ENCODE measurements at places on chromosomes 5 and 9.

DNA sequence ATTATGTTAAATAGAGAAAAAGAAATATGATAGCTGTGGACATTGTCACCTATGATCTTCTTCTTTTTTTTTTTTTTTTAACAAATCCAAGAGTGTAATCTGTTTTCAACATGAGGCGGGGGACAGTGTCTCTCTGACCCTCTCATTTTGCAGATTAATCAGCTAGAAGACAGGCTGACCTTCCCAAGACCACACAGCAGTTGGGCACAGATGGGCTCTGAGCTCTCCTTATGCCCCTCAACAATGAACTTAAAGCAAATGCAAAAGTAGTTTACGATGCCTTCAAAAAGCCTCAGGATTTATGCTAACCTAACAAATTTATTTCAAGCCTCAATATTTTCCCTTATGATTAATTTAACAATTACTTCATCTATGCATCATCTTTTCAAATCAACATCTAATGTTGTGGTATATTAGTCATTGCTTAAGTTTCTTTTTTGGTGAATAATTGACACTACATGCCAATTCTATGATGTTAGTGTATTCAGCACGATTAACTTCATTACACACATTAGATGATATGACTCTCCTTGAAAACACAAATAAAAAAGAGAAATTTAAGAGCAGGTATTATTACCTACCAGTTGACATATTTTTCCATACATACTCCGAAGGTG lies 7.4 kb downstream of the NFIL3 start:
- DNase-seq, result no peak

DNA sequence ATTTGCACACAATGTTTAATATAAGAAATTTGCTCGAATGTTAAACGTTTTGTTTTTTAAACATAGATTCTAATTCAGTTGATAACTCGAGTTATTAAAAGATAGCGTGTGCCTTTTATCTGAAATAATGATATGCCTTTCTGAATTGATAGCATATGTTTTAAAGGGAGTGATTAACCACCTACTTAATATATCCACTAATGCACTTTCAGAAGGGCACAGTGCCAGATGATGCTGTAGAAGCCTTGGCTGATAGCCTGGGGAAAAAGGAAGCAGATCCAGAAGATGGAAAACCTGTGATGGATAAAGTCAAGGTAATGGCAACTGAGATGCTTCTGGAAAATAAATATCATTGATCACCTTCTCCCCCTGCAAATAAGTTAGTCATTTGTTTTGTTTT lies 53.9 kb downstream of the ERAP1 start:
- no peak for DNase-seq

DNA sequence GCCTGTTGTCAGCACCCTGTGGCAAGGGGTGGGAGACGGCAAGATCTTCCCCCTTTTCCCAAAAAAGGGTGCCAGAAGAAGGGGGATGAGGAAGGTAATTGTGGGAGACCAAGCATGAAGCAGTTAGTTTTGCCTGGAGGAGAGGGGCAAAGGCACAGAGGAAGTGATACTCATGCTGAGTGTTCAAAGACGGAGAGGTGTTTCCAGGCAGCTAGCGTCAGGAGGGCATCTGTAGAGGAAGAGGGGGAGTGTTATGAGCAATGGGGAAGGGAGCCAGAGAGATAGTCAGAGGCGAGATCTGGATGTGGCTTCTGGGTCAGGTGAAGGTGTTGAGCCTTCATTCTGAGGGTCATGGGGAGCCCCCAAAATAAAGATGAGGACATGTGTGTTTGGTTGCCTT lies 26.9 kb upstream of the ADAM19 start:
- no peak for DNase-seq

DNA sequence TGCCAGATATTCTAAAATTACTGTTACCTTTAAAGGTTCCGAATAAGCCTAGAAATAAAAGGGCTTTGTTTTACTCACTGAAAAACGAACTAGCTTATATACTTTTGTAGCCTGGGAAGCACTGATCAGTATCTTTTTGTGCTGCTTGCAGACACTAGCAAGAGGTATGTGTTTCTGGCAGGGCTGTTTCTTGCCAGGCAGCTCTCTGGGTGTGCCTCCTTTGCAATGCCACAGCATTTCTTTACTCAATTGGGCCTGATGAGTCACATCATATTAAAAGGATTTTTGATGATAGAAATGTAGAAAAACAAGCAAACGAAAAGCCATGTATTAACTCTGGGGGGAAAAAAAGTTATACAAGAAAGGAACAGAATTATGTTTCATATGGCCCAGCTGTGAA lies 35.6 kb downstream of the CD180 start:
- peak; percentile 57 for DNase-seq

DNA sequence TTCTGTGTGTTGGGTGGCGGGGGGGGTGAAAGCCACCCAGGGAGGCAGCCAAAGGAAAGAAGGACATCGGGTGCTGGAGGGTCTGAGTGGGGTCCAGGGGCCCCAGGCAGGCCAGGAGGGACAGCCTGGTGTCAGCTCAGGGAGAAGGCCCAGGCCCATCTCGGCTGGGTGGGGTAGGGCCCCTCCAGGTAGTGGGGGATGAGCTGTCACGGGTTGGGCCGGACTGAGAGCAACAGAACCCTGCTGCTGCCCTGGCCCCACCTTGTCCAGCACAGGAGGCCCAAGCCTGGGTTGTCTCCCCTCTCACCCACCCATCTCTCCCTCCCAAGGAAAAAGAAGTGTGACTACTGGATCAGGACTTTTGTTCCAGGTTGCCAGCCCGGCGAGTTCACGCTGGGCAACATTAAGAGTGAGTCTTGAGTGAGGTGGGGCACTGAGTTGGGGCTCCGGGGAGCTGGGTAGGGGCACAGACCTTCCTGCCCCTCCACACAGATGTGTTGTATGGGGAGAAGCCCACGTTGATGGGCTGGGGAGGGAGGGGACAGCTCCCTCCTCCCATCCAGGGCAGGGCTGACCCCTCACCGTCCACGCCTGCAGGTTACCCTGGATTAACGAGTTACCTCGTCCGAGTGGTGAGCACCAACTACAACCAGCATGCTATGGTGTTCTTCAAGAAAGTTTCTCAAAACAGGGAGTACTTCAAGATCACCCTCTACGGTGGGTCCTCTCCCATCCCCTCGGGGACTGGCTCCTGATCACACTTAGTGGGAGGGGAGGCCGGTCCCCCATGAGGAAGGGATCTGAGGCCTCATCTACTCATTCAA lies 2.3 kb downstream of the LCN2 start:
- DNase-seq, result no peak

DNA sequence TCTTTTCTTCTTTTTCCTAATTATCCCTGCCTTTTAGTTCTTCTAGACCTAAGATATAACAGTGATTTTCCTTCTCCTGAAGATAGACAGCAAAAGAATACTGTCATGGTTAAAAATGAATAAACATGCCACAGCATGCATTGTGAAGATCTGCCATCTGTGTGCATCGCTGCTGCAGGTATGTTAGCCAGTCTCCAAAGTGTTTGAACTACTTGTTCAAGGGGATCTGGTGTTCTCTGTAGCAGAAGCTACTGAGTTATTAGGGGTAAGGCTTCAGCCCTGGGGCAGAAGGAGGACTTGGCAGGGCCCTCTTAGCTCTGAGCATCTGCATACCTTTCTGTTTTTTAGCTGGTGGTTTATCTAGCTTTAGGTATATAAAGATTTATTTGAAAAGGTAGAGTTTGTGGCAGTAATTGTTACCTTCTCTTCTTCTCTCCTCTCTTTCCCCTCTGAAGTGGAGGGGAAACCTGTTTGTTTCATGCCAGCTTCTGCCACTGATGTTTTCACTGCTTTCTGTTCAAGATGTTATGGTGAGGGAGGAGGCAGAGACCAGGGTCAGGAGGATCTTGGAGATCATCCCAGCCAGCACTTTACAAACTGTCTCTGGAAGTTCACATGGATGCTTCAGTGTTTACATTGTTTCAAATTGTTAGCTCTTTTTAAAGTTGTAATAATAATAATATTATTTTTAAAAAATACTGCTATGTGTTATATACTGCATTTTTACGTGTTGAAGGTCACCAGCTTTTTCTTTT lies 25.2 kb downstream of the GALNT10 start:
- no peak for DNase-seq

DNA sequence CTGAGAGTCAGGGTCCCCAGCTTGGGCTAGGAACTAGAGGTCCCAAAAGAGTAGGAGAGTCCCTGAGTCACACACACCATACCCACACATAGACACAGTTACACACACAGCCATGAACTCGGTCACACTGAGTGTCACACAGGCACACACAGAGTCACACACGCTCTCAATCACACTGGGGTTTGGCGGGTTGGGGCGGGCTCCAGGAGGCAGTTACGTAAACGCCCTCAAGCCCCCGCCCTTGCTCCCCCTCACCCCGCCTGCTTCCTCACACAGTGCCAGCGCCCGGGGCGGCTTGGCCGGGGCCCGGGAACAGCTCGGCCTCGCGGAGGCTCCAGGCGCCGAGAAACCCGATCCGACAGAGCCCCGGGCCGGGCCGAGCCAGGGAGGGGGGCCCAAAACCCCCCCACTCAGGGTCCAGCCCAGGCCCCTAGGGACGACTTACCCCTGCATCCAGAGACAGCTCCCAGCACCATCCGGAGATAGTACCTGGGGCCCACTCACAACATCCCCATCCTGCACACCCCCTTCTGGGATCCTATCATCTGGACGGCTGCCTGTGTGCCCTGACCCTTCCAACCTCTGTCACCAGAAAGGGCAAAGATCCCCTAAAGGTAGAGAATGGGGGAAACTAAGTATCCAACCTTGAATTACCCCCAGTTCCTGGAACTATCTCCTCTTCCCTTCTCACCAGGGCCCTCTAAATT lies 3.5 kb upstream of the CNTFR start:
- DNase-seq, result no peak

- DNase-seq, result no peak
Measured at GRCh38 chr9:18485714-18486113, 11.8 kb downstream of the ADAMTSL1 start.

GRCh38 chr5:96463091-96463490 lies 30.0 kb upstream of the PCSK1 start:
- no peak for DNase-seq

DNA sequence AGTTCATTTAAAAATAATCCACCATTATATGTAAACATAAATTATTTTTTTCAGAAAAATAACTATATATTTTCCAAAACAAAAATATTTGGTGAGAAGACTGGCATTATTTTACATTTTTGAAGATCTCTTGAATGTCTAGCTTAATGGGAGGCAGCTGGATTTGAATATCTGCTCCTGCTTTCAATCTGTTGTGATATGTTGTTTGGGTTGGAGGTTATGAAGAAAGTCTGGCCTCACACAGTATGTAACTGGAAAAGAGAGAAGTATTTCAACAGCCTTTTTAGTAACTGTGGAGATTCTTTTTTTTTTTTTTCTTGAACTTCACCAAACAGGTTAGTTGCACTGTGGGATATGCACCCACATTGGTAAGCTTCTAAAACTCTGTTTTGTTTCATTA lies 84.7 kb upstream of the SLIT3 start:
- no peak for DNase-seq

DNA sequence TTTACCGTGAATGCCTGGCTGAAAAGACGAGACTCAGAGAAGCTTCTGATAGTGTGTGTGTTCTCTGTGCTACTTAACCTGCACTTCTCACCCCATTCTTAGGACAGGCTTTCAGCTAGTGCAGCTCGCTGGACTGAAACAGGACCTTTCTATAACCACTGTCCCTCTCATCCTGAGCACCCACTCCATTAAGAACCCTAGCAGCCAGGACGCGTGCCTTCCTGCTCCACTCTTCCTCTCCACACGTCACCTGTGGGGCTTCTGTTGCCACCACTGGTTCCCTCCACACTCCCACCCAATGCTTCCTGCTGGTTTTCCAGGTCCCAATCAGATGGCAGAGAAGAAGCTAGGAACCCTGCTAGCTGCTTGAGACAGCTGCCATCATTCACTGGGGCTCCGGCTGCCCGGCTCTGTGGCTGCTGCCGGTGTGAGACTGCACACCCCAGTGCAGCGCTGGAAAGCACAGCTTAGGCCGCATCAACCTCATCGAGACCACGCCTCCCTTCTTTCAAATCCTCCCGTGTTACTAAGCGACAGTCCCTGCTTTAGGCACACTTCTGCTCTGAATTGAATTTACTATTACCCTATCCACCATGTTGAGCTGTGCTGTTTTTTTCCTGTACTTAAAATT lies 44.0 kb downstream of the RNF130 start:
- no peak for DNase-seq

DNA sequence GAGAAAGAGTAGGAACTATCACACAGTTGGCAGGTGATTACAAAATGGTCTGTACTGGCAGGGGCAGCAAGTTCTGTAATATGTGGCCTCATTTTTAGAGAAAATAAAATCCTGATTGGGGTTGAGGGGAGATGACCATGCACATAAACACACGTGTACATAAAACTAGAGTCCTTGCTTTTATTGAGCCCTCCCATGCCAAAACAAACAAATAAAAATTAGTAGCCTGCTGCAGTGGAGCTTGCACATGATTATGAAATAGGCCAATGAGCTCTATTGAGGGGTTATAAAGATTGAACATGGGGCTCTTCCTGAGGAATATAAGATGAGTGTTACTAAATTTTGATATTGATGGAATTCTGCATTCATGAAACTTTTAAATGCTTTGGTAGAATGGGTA lies 248.4 kb downstream of the ELAVL2 start:
- no peak for DNase-seq

DNA sequence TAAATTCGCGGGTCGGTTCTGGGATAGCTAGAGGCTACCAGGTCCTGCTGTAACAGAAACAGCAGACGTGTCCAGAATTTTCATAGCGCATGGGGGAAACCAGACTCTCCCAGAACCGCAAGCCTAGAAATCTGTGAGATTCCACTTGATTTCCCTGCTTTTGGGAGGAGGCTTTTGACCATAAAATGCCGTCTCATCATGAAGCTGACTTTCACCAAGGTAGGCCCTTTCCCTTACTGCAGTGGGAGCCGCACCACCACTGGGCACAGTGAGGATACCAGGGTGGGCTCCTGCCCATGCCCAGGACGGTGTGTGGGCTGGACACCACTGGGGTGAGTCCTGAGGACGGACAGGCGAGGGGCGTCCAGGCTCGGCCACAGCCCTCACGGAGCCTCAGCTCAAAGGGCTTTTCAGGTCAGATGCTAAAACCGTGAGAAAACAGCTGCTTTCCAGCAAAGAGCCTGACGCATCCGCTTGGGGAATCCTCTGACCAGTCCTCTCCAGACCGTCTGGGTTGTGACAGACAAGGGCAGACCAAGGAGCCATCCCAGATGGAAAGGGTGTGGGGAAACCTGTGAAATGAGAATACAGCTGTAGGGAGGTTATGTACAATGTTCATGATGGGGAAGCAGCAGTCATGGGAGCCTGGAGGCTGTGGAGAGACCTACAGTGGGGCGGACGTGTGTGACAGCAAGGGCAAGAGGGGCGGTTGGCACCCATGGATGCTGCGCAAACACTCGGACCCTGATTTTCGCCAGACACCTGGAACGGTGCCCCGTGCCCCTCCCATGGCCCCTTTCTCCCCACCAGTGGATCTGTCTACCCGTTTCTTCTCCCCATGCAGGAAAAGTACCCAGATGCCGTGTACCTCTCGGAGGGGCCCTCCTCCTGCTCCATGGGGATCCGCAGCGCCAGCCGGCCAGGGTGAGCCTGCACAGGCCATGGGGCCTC lies 59.2 kb downstream of the IPPK start:
- DNase-seq, result no peak
